Uterus (tissue), 4 donors: ENCODE measurements at places on chromosomes 6 and 20. TPM values are rescaled to one million over a fixed set of nuclear protein-coding genes. Genes with fewer than 3 reads are reported as not detected.

DNA sequence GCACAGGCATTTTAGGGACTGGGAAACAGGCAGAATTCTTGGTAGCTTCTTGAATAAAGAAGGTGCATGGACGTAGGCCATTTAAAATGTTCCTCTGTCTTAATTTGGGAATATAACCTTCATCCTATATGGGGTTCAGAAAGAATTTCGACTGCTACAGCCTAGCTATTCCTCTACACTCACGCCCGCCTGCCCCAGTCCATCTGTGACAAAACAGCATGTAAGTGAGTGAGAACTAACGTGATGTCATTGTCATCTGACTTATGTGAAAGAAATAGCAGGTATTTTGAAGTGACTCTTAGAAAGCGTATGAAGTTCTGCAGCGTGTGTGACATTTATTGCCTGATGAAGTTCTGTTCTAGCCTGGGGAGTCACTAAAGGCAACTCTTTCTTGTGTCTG is 52.2 kb upstream of the SLC22A1 start:
- no peaks in the 10 kb centered on the region for H3K36me3 ChIP-seq
- DNase-seq, result no peak
- H3K4me3 ChIP-seq, result no peak overlapping the region
- no peak overlapping the region for H3K27ac ChIP-seq

- H3K27me3 ChIP-seq, result no peaks in the 10 kb centered on the region
- no peak for DNase-seq
- no peaks in the 10 kb centered on the region for H3K36me3 ChIP-seq
- H3K4me1 ChIP-seq, result no peaks in the 10 kb centered on the region
- H3K4me3 ChIP-seq, result no peak overlapping the region
- no peak overlapping the region for H3K27ac ChIP-seq
Measured at GRCh38 chr6:88823998-88824397, 139.4 kb downstream of the RNGTT start.

DNA sequence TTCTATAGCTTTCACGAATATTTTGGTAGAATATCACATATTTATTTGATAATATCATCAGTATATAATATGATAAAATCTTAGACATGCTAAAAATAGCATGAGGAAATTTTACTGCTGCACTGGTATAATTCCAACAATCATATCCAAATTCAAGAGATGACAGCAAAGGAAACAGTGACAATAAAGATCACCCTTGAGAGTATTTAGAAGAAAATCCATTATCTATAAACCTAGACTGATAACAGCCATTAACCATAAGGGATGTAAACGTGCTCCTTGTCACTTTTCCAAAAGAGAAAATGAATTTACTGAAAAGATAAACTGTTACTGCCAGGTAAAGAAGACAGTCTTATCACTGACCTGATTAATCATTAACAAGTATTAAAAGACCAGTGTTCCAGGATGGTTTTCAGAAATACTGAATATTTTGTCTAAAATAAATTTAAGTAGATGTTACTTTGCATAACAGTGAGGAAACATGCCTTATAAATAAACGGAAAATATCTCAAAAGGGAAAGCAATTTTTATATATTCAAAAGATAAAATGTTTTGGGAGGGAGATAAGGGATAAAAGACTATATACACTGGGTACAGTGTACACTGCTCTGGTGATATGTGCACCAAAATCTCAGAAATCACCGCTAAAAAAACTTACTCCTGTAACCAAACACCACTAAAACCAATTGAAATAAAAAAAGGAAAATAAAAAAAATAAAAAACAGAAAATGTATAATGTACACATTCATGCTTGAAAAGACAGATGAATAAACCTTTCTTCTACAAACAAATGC is 1704.7 kb downstream of the HACE1 start:
- H3K27me3 ChIP-seq, result no peaks in the 10 kb centered on the region
- H3K27ac ChIP-seq, result no peak overlapping the region
- no peaks in the 10 kb centered on the region for H3K36me3 ChIP-seq
- DNase-seq, result no peak

- H3K4me3 ChIP-seq, result no peak overlapping the region
- H3K4me1 ChIP-seq, result no peaks in the 10 kb centered on the region
- DNase-seq, result no peak
- no peaks in the 10 kb centered on the region for H3K36me3 ChIP-seq
Measured at GRCh38 chr20:48847498-48848205, 19.9 kb upstream of the PREX1 start.

- H3K27ac ChIP-seq, result no peak overlapping the region
- DNase-seq, result no peak
Measured at GRCh38 chr20:37251825-37252477, 9.7 kb downstream of the GHRH start.

DNA sequence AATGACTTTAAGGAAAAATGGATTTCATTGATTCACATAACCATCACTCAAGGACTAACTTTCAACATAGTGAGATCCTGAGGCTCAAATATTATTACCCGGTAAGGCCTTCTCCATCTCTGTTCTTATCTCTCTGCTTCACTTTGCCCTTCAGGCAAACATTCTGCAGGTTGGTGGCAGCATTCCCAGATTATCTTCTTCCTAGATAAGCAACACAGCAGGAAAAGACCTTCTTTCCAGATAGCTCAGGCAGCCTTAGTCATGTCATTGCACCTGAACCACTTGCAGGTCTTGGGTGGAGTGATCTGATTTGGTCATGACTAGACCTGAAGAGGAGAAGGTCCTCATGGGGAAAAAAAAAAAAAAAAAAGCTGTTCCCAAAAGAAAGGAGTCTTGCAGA is 5.3 kb upstream of the HIVEP2 start:
- H3K27me3 ChIP-seq, result no peaks in the 10 kb centered on the region
- H3K4me1 ChIP-seq, result no peaks in the 10 kb centered on the region
- H3K36me3 ChIP-seq, result no peaks in the 10 kb centered on the region
- no peak for DNase-seq
- no peak overlapping the region for H3K27ac ChIP-seq

- H3K27me3 ChIP-seq, result no peaks in the 10 kb centered on the region
- H3K27ac ChIP-seq, result no peak overlapping the region
- no peak for DNase-seq
- no peaks in the 10 kb centered on the region for H3K36me3 ChIP-seq
Measured at GRCh38 chr20:8536262-8536618, 404.2 kb downstream of the PLCB1 start.

- no peak overlapping the region for H3K4me3 ChIP-seq
- no peaks in the 10 kb centered on the region for H3K27me3 ChIP-seq
- H3K27ac ChIP-seq, result no peak overlapping the region
- no peak for DNase-seq
Measured at GRCh38 chr6:148239215-148239614, 103.4 kb upstream of the SASH1 start.

GRCh38 chr6:85416049-85416448 is 33.8 kb upstream of the NT5E start:
- no peaks in the 10 kb centered on the region for H3K27me3 ChIP-seq
- no peak overlapping the region for H3K4me3 ChIP-seq
- DNase-seq, result no peak
- peak overlapping the region; percentile 52 for H3K27ac ChIP-seq
- H3K36me3 ChIP-seq, result no peaks in the 10 kb centered on the region

DNA sequence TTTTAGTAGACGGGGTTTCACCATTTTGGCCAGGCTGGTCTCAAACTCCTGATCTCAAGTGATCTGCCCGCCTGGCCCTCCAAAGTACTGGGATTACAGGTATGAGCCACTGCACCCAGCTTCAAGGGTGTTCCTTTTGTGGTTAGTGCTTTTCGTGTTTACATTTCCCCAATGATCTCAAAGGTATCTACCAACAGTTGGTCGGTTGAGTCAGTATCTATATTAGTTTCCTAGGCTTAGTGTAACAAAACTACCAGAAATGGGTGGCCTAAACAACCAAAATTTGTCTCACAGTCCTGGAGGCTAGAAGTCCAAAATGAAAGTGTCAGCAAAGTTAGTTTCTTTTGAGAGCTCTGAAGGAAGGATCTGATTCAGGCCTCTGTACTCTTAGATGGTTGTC is 30.1 kb downstream of the CASP8AP2 start:
- no peaks in the 10 kb centered on the region for H3K36me3 ChIP-seq
- H3K27ac ChIP-seq, result no peak overlapping the region
- H3K4me1 ChIP-seq, result no peaks in the 10 kb centered on the region
- H3K27me3 ChIP-seq, result no peaks in the 10 kb centered on the region

DNA sequence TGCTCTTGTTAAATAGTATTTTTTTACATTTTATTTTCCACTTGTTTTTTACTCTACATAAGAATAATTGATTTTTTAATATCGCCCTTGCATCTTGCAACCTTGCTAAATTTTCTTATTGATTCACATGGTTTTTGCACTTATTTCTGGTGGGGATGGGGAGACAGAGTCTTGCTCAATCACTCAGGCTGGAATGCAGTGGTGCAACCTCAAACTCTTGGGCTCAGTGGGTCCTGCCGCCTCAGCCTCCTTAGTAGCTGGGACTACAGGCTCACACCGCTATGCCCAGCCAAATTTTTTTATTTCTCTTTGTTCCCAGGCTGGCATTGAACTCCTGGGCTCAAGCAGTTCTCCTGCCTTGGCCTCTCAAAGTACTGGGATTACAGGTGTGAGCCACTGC is 30.3 kb downstream of the LIN28B start:
- no peaks in the 10 kb centered on the region for H3K36me3 ChIP-seq
- no peak overlapping the region for H3K27ac ChIP-seq
- DNase-seq, result no peak
- H3K4me3 ChIP-seq, result no peak overlapping the region

GRCh38 chr6:98769546-98769945 is 64.8 kb upstream of the POU3F2 start:
- no peaks in the 10 kb centered on the region for H3K4me1 ChIP-seq
- no peaks in the 10 kb centered on the region for H3K36me3 ChIP-seq
- no peak for DNase-seq
- no peaks in the 10 kb centered on the region for H3K27me3 ChIP-seq
- no peak overlapping the region for H3K4me3 ChIP-seq

DNA sequence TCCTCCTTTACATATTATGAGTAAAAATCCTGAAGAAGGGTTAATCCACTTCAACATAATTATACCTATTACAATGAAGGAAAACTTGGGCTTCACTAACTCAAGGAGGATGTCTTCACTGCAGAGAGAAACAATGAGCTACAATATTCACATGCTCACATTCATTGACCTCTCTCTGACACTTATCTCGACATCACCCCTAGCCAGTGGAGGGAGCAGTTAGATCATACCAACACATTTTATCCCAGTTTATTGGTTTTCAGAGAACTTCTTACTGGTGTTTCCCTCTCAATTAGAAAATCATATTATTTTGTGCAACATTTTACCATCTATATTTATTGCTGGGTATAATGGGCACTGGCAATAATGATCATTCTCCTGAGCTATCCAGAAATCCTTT is 646.5 kb downstream of the TENT5A start:
- no peaks in the 10 kb centered on the region for H3K4me1 ChIP-seq
- no peak overlapping the region for H3K27ac ChIP-seq
- H3K27me3 ChIP-seq, result no peaks in the 10 kb centered on the region
- DNase-seq, result no peak
- H3K4me3 ChIP-seq, result no peak overlapping the region
- H3K36me3 ChIP-seq, result no peaks in the 10 kb centered on the region

GRCh38 chr6:159282421-159282820 is 113.2 kb downstream of the FNDC1 start:
- no peaks in the 10 kb centered on the region for H3K36me3 ChIP-seq
- no peak overlapping the region for H3K4me3 ChIP-seq
- no peaks in the 10 kb centered on the region for H3K4me1 ChIP-seq
- no peaks in the 10 kb centered on the region for H3K27me3 ChIP-seq
- DNase-seq, result no peak

- H3K4me1 ChIP-seq, result no peaks in the 10 kb centered on the region
- no peaks in the 10 kb centered on the region for H3K27me3 ChIP-seq
- no peak for DNase-seq
- H3K27ac ChIP-seq, result no peak overlapping the region
- H3K36me3 ChIP-seq, result no peaks in the 10 kb centered on the region
- H3K4me3 ChIP-seq, result no peak overlapping the region
Measured at GRCh38 chr6:40727271-40727670, 140.1 kb upstream of the LRFN2 start.

GRCh38 chr6:72649032-72649984 is 27.4 kb downstream of the KCNQ5 start:
- H3K36me3 ChIP-seq, result no peaks in the 10 kb centered on the region
- H3K27ac ChIP-seq, result no peak overlapping the region
- no peaks in the 10 kb centered on the region for H3K4me1 ChIP-seq

- peak overlapping the region; percentile 87 for H3K4me3 ChIP-seq
- H3K4me1 ChIP-seq, result no peaks in the 10 kb centered on the region
- DNase-seq, result no peak
- no peaks in the 10 kb centered on the region for H3K27me3 ChIP-seq
Measured at GRCh38 chr20:36606158-36607066, 833 bp downstream of the RAB5IF start.

- H3K36me3 ChIP-seq, result no peaks in the 10 kb centered on the region
- peak overlapping the region; percentile 9 for H3K27ac ChIP-seq
- no peak overlapping the region for H3K4me3 ChIP-seq
Measured at GRCh38 chr6:111779031-111779430, 94.2 kb downstream of the FYN start.

DNA sequence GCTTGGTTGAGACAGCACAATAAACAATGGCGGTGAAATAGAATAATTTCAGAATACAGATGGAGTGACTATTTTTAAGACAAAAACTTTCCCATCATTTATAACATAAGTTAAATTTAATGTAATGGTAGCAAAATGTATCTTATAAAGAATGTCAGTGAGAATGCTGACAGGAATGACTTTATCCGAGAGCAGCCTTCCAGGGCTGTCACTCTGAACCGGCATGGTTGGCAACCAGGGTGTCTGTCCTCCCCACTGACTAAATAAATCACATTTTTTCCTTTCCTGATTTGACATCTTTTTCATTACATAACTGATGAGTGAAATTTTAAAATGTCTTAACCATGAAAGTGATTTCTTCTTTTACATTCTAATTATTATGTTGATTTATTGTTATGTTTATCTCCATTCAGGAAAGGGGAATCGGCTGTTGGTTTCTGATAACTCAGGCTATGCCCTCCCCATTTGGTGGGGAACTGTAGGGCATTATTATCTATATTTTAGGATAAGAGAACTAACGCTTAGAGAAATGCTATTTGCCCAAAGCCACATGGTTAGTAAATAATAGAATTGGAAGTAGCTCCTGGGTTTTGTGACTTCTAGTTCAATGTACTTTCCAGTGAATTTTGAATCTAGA is 109.2 kb upstream of the OGFRL1 start:
- no peak overlapping the region for H3K4me3 ChIP-seq
- no peak overlapping the region for H3K27ac ChIP-seq
- H3K27me3 ChIP-seq, result no peaks in the 10 kb centered on the region
- no peak for DNase-seq
- no peaks in the 10 kb centered on the region for H3K36me3 ChIP-seq

DNA sequence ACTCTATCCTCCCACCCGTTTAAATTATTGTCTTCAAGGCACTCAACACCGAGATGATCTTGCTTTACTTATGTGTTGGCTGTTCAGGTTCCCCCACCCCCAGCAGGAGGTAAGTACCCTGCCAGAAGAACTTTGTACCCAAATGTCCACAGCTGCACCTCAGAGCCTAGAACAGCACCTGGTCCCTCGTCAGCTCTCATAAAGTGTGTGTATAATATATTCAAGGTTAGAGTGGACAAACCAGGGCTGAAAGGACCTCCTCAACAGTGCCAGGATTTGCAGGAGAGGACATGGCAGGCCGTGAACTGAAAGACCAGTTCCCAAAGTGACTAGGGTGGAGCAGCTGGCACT is 5.9 kb upstream of the CPXM1 start:
- H3K4me1 ChIP-seq, result peaks cover 16% of the 10 kb centered on the region
- no peaks in the 10 kb centered on the region for H3K27me3 ChIP-seq
- H3K36me3 ChIP-seq, result no peaks in the 10 kb centered on the region
- H3K4me3 ChIP-seq, result no peak overlapping the region

- H3K27me3 ChIP-seq, result no peaks in the 10 kb centered on the region
- no peak overlapping the region for H3K4me3 ChIP-seq
- H3K27ac ChIP-seq, result no peak overlapping the region
- no peaks in the 10 kb centered on the region for H3K36me3 ChIP-seq
- H3K4me1 ChIP-seq, result no peaks in the 10 kb centered on the region
Measured at GRCh38 chr6:47344022-47344421, 34.3 kb upstream of the TNFRSF21 start.

Gene BNIP5
- total RNA-seq, result not detected

Gene PRSS35
- total RNA-seq, result 0.59 TPM

Gene BIRC7
- not detected for total RNA-seq

Gene PTCRA
- not detected for total RNA-seq

Gene RFX6
- total RNA-seq, result not detected
